Omental fat pad (tissue), 4 donors: ENCODE measurements at places on chromosomes 4 and X. TPM values are rescaled to one million over a fixed set of nuclear protein-coding genes. Genes with fewer than 3 reads are reported as not detected.

C1QTNF7 gene
- 2.3 TPM for total RNA-seq

NALF2 gene
- 0.19 TPM for total RNA-seq

USP38 gene
- total RNA-seq: 24.1 TPM

ELOVL6 gene
- total RNA-seq: 5.2 TPM

RASL11B gene
- 1.7 TPM for total RNA-seq

MFAP3L gene
- total RNA-seq: 4.0 TPM

GRCh38 chr4:78747475-78747922 lies 28.7 kb upstream of the BMP2K start:
- DNase-seq: no peak

GRCh38 chr4:19700992-19701391 lies 550.7 kb upstream of the SLIT2 start:
- no peak for DNase-seq

- no peak for DNase-seq
Measured at GRCh38 chr4:15938182-15938581, 358 bp downstream of the FGFBP1 start.

DNA sequence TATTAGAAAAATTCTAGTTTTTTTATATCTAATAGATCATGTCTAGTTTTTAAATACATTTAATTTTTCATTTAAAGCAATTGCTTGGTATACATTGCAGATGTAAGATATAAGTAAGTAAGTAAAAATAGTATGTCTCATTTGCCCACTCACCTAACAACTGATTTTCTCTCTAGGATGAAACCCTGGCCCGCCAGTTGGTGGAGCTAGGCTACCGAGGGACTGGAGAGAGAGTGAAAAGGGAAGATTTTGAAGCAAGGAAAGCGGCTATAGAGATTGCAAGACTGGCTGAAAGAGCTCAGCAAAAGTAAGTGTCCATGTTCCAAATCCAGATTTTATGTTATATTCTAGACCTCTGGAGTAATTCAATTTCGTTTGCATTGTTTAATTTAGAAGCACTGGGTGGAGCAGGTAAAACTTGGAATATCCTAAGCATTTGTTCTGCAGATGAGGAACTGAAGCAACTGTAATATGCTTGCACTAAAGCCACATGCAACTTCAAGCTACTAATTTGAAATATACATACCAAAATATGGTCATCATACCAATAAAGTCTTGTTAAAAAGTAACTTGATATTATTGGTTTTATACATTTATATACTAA lies 27.1 kb downstream of the CFAP299 start:
- no peak for DNase-seq

DNA sequence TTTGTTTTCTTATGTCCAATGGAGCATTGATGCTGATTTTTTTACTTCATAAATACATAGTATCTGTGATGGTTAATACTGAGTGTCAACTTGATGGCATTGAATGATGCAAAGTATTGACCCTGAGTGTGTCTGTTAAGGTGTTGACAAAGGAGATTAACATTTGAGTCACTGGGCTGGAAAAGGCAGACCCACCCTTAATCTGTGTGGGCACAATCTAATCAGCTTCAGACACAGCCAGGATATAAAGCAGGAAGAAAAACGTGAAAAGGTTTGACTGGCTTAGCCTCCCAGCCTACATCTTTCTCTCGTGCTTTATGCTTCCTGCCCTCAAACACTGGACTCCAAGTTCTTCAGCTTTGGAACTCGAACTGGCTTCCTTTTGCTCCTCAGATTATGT lies 230.6 kb upstream of the SPRY1 start:
- DNase-seq: no peak

DNA sequence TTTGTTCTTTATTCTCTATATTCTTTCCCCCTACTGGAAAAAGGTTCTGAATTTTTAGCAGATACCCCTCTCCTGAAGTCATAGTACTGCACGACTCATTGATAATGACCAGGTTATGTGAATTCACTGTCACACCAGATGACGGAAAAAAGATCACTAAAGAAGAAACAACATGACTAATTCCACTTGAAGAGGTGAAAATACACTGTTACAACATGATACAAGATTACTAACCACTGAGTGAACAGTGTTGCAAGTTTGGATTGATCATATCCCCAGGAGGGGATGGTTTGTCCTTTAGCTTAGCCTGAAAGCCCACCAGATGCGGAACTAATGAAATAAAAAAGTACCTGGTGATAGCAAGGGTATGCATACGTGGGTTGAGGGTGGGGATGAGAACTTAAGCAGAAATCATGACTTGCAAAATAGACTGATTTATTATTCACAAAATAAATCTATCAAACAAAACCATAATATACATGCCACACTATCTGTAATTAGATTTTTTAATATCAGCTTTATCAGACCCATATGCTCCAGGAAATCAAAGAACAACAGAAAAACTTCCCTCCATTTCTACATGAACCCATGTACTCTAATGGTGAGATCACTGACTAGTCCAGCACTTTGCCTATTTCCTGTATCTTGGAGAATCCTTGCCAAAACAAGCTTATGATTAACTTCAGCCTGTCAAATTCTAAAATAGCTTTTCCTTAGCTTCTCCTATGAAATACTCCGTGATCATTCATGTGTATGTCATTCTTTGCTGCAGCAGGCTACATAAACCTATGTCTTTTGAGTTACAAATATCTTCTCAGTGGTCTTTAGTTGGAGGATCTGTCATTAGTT lies 257.4 kb upstream of the AGA start:
- DNase-seq: no peak

DNA sequence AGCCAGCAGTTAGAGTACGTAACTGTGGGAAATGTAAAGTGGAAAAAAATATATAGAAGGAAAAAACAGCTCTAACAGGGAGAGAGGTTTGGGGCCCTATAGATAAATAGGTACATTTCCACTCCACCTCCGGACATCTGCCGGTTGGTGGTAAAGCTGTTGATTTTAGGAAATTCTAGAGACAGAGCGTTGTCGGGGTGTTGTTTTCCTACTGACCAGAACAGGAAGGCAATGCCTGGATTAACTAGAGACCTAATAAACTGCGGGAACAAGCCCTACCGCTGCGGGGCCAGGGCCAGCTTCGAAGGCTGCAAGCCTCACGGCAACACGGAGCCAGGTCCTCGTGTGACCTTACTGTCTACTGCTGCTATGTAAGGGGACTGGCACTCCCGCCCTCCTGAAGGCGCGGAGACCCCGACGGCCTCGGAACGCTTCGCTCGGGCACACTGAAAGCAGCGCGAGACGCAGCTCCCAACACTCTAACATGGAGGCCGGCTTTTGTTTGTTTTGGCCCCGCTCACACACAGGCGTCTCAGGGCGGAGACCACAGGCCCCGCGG lies 702 bp upstream of the CDKN2AIP start:
- DNase-seq: no peak

DNA sequence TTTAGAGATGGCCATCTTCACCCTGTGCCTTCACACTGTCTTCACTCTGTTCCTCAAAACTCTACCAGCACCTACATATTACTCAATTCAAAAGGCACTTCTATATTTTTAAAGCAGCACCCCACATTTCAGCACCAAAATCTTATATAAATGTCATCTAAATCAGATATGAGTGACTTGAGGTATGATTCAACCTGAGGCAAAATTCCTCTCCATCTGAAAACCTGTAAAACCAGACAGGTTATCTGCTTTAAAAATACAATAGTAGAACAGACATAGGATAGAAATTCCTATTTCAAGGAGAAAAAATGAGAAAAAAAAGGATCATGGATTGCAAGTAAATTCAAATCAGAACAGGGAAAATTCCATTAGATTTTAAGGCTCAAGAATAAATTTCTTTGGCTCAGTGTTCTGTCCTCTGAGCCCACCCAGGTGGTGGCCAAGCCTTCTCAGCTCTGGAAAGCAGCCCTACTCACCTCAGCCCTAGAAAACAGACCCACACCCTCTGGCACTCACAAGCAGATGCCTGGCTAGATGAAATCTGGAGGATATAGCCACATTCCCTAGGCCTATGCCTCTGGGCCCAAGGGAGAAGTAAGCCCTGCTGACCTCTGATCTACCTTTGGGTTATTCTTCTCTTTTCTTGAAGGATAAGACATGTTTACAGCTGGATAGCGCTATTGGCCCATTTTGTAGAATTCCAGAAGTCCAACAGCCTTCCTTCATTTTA lies 240.4 kb upstream of the ZCCHC13 start:
- DNase-seq: no peak

DNA sequence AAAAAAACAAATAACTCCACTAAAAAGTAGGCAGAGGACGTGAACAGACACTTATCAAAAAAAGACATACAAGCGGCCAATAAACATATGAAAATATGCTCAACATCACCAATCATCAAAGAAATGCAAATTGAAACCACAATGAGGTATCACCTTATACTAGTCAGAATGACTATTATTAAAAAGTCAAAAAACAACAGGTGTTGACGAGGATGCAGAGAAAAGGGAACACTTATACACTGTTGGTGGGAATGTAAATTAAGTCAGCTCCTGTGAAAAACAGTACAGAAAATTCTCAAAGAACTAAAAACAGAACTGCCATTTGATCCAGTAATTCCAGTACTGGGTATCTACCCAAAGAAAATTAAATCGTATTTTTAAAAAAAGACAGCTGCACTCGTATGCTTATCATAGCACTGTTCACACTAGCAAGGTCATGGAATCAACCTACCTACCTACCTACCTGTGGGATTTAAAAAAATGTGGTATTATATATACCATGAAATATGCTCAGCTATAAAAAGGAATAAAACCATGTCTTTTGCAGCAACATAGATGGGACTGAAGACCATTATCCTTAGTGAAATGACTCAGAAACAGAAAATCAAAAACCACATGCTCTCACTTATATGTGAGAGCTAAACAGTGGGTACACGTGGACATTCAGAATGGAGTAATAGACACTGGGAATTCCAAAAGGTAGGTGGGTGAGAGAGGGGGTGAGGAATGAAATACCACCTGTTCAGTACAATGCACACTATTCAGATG lies 24.8 kb upstream of the PTPN13 start:
- no peak for DNase-seq

- DNase-seq: no peak
Measured at GRCh38 chr4:27928761-27929540, 1068.3 kb downstream of the STIM2 start.

DNA sequence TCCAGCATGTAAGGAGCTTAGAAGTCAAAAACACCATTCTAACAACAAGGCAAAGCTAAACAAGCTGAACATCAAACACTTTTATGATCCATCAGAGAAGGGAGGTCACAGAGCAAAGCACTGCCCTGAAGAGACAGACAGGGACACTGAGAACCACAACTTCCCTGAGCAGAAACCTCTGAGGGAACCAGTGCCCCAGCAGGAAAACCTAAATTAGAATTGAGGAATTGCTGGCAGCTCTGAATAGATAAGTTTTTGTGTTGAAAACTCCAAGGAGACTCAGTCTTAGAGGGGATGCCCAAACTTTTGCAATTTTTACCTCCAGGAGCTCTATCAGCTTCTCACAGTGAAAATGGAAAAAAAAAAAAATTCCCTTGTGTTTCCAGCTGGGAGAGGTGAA lies 83.0 kb upstream of the MAPK10 start:
- no peak for DNase-seq
